ENCODE measurements at places on chromosomes 1 and 21.

DNA sequence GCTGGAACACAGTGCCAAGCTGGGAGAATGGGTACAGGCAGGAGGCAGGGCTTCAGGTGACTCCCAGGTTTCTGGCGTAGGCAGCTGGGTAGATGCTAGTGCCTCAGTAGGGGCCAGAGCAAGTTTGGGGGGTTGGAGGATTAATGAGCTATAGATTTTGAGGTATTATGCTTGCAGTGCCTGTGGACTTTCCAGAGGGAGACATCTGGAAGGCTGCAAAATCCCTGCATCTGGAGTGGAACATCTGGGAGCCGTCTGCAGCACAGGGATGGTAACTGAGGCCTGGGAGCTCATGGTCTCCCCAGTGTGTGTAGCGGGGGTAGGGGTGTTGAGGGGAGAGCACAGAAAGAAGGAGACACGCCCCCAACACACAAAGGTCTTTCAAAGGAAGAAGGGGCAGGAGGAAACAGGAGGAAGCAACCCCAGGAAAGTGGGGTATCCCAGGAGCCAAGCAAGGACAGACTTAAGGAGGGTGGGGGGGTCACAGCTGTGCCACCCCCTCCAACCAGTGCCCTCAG is 2.2 kb upstream of the PDZK1IP1 start:
- DNase-seq: no peak

DNA sequence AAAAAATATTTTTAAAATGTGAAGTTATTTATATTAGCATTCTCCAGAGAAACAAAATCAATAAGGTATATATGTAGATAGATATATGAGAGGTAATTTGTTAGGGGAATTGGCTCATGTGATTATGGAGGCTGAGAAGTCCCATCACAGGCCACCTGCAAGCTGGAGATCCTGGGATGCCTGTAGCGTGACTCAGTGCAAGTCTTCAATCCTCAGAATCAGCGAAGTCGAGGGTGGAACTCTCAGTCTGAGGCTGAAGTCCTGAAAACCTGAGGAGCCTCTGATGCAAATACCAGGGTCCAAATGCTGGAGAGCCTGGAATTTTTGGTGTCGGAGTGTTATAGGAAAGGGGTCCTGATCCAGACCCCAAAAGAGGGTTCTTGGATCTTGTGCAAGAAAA is 658.5 kb downstream of the USP25 start:
- DNase-seq: no peak

DNA sequence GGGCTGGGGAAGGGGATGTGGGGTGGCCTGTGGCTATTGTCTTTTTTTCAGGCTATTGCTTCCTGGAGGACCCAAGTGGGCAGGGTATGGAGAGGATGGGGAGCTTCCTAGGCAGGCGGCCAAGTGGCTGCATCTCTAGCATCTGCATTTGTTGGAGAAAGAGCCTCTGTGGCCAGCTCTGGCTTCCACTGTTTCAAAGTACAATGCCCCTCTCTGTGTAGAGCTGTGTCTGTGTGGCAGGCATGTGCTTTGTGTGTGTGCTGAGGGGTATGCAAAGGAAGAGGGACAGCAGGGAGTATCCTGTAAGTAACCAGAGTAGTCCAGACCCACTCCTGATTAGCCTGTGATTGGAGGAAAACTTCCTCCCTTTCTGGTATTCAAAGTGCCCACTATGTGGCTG is 40.6 kb downstream of the KCNA2 start:
- no peak for DNase-seq

DNA sequence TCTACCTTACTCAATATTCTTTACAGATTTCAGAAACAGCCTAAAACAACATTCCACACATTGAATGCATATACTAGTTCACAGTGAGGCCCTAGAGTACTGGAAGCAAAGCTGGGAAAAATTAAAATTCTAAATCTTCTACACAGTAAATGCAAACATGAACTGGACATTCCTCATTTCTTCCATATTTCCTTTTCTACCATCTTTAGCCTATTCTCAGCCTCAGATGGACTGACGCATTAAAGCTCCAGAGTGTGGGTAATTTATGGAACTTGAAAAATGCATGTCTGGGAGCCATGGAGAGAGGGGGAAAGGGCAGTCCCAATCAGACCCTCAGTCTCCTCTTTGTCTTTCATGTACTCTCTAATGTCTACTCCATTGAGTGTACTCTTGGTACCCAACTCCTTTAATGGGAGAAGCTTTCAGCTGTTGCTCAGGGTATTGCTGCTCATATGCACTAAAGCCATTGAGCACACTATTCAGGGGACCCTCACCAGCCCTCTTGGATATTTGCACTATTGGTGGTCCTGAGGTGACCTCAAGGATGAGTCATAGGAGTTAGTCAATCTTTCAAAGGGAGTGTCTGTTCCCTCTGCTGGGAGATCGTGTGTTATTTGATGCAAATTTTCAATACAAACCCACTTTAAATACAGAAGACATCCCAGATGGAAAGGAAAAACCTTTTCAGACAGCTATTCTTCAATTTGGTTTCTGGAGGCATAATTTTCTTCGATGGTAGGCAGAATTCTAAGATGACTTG is 83.3 kb upstream of the KCNJ15 start:
- no peak for DNase-seq

DNA sequence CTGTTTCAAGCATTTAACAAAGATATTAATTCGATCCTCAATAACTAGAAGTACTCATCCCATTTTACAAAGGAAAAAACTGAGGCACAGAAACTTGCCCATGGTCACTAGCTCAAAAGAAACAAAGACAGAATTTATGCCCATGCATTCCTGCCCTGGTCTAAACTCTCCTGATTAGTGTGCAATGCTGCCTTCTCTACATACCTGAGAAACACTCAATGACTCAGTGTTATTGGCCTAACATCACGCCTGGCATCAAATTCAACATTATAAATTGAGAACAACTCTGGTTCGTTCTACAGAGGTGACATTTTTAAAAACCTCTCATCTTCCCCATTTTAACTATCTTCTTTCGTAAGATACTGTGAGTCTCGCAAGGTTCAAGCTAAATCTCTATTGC is 5.2 kb downstream of the APP start:
- DNase-seq: no peak

All from GDM1 (cell line).